Hair follicle dermal papilla cell (primary cell): ENCODE measurements at places on chromosomes 11 and 22. TPM values are rescaled to one million over a fixed set of nuclear protein-coding genes. Genes with fewer than 3 reads are reported as not detected.

BCO2 gene
- 1.1 and 1.7 TPM in 2 replicates for total RNA-seq

SLC22A25 gene
- not detected in 2 replicates for total RNA-seq

BIK gene
- not detected in 2 replicates for total RNA-seq

PLEKHA7 gene
- 0.32 and 0.61 TPM in 2 replicates for total RNA-seq

POU2AF1 gene
- total RNA-seq: under 0.01 TPM in 1 of 2 replicates, not detected in the other

ZNF70 gene
- 6.8 and 10.4 TPM in 2 replicates for total RNA-seq

SAC3D1 gene
- 7.0 and 9.6 TPM in 2 replicates for total RNA-seq

SLC2A11 gene
- 9.2 and 12.7 TPM in 2 replicates for total RNA-seq
